ENCODE measurements at places on chromosomes 2 and 18. TPM values are rescaled to one million over a fixed set of nuclear protein-coding genes. Genes with fewer than 3 reads are reported as not detected.

RAB6C gene
- not detected for total RNA-seq

LRRTM1 gene
- not detected for total RNA-seq

PTPRM gene
- 21.9 TPM for total RNA-seq

CFAP221 gene
- total RNA-seq = not detected

CPO gene
- not detected for total RNA-seq

MC4R gene
- total RNA-seq = not detected

POTEC gene
- not detected for total RNA-seq

DNA sequence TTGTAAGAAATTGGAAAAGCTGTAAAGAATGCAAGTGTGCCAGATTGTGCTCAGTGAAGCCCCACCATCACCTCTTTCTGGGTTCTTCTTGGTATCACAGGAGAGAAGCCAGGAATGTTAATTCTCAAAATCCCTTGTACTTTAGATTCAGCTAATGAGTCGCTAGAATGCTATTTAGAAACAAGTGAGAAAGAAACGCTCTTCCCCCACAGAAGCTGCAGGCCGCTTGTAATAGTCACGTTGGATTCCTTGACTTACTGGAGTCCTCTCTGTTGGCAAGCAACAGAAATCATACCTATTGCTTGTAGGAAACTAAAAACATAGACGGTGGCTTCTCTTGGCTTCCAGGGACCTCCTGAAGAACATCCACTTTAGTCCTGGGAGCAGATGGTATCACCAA is 375.6 kb upstream of the LRATD1 start:
- H3K36me3 ChIP-seq = no peaks in the 10 kb centered on the region
- no peak for DNase-seq
- no peaks in the 10 kb centered on the region for H3K4me1 ChIP-seq
- H3K27ac ChIP-seq = no peak overlapping the region
- H3K27me3 ChIP-seq = no peaks in the 10 kb centered on the region

GRCh38 chr2:145137901-145138300 is 618.0 kb upstream of the ZEB2 start:
- no peaks in the 10 kb centered on the region for H3K4me1 ChIP-seq
- H3K36me3 ChIP-seq = no peaks in the 10 kb centered on the region
- no peaks in the 10 kb centered on the region for H3K27me3 ChIP-seq
- no peak for DNase-seq
- no peak overlapping the region for H3K4me3 ChIP-seq

GRCh38 chr2:158006961-158007719 is 94.5 kb upstream of the UPP2 start:
- no peaks in the 10 kb centered on the region for H3K4me1 ChIP-seq
- H3K27me3 ChIP-seq = no peaks in the 10 kb centered on the region
- no peak overlapping the region for H3K27ac ChIP-seq
- H3K4me3 ChIP-seq = no peak overlapping the region
- DNase-seq = no peak
- no peaks in the 10 kb centered on the region for H3K36me3 ChIP-seq

GRCh38 chr2:226583715-226584114 is 215.9 kb downstream of the IRS1 start:
- H3K36me3 ChIP-seq = no peaks in the 10 kb centered on the region
- H3K27me3 ChIP-seq = no peaks in the 10 kb centered on the region
- no peaks in the 10 kb centered on the region for H3K4me1 ChIP-seq
- H3K27ac ChIP-seq = no peak overlapping the region

GRCh38 chr18:10771053-10771709 is 245.4 kb downstream of the NAPG start:
- no peaks in the 10 kb centered on the region for H3K36me3 ChIP-seq
- H3K4me3 ChIP-seq = no peak overlapping the region
- no peak for DNase-seq
- no peaks in the 10 kb centered on the region for H3K27me3 ChIP-seq

- DNase-seq = no peak
- H3K27me3 ChIP-seq = no peaks in the 10 kb centered on the region
- no peak overlapping the region for H3K27ac ChIP-seq
- no peak overlapping the region for H3K4me3 ChIP-seq
- no peaks in the 10 kb centered on the region for H3K4me1 ChIP-seq
Measured at GRCh38 chr18:27847412-27847811, 329.5 kb downstream of the CDH2 start.

GRCh38 chr2:127511917-127512316 is 14.4 kb downstream of the IWS1 start:
- no peak for DNase-seq
- peaks cover 36% of the 10 kb centered on the region for H3K4me1 ChIP-seq
- no peaks in the 10 kb centered on the region for H3K27me3 ChIP-seq
- no peak overlapping the region for H3K4me3 ChIP-seq

- no peaks in the 10 kb centered on the region for H3K27me3 ChIP-seq
- H3K36me3 ChIP-seq = no peaks in the 10 kb centered on the region
- no peaks in the 10 kb centered on the region for H3K4me1 ChIP-seq
- no peak overlapping the region for H3K4me3 ChIP-seq
- DNase-seq = no peak
Measured at GRCh38 chr18:34084635-34085034, 140.1 kb downstream of the NOL4 start.

DNA sequence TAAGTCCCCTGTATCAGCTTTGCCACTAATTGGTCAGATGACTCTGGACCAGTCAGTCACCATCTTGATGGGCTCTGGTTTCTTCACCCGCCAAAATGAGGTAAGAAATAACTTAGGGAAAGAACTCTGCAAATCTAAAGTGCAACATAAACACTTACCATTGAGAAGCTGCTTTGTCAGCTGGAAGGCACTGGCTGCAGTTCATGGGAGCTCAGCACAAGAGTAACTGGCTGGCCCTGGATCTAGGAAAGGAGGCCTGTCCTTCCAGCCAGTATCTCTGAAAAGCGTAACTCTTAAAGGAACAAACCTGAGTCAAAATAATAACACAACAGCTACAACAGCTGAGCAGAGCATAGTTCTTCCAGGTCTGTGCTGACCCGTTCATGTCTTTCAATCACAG is 123.9 kb downstream of the CACNB4 start:
- no peaks in the 10 kb centered on the region for H3K36me3 ChIP-seq
- no peak for DNase-seq
- no peaks in the 10 kb centered on the region for H3K4me1 ChIP-seq
- H3K27me3 ChIP-seq = no peaks in the 10 kb centered on the region
- no peak overlapping the region for H3K27ac ChIP-seq

DNA sequence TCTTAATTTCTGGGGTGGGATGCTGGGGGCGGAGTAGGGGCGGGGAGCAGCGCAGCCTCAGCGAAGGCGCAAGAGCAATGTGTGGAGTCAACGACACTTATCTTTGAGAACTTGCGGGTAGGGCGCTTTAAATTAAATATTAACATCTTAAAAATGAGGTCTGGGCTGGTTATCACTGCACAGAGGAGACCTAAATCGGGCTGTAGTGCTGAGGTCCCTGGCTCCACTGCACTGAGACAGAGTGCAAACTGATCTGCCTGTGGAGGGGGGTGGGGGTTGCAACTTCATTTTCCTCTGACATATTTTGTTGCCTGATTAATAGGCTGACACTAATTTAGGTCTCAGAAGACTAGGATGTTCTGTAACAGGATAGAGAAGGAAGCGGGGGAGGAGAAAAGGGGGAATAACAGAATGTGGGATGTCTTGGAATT is 253.0 kb upstream of the FANCL start:
- no peaks in the 10 kb centered on the region for H3K27me3 ChIP-seq
- no peak overlapping the region for H3K27ac ChIP-seq
- no peak for DNase-seq
- H3K4me1 ChIP-seq = no peaks in the 10 kb centered on the region
- no peak overlapping the region for H3K4me3 ChIP-seq
- no peaks in the 10 kb centered on the region for H3K36me3 ChIP-seq

DNA sequence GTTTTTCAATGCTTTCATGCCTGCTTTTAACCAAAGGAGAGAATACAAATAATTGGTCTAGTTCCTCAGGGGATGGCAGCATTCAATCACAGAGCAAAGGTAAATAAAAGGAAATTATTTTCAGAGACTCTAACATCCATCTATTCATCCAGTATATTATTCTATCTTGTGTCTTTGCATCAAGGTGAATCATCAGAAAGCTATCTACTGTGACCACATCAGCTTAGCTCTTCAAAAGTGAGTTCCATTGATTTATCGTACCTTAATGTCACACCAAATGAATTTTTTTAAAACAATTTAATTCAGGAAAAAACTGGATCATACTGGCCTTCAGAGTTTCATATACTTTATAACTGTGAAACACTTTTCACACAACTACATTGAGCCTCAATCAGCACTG is 66.1 kb downstream of the CHN1 start:
- H3K36me3 ChIP-seq = no peaks in the 10 kb centered on the region
- H3K27ac ChIP-seq = no peak overlapping the region
